ENCODE measurements at places on chromosomes 2 and 18.

GRCh38 chr2:230693411-230693810, 19.2 kb upstream of the CAB39 start:
- no peak for DNase-seq

DNA sequence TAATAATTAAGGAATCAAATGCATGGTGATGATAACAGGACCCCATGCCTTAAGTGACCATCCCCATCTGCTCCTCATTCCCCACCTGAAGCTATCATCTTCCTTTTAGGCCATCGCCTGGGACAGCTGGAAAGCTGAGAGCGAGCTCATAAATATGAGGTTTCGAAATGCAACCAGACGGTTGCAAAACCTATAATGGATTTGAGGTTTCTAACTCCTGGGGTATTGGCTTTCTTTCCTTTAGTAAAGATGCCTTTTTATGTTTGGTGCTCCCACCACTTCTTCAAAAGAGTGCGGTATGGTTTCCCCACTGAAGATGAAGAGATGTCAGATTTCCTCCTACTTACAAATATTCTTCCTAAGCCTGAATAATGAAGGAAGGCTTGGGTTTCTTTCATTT, 1589.5 kb upstream of the PIK3C3 start:
- no peak for DNase-seq

DNA sequence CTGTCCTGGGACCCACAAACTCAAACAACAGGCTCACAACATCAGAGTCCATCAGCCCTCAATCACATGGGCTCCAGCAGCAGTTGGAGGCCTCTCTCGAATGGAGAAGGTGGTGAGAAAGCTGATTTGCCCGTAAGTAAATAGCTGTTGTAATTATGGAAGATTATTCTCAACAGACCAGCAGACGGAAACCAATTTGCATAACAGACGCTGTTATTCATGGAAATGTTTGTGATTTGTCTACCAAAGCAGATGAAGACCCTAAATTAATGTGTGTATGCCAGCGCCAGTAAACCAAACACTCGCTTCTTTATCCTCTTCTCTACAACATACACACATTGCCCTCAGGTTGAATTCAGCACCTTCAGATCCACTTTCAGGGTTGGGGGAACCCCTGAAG, 23.4 kb upstream of the GALNT14 start:
- no peak for DNase-seq

- peak; percentile 97 for DNase-seq
These were observed 9.0 kb upstream of the TMBIM1 start for GRCh38 chr2:218301176-218301819.

DNA sequence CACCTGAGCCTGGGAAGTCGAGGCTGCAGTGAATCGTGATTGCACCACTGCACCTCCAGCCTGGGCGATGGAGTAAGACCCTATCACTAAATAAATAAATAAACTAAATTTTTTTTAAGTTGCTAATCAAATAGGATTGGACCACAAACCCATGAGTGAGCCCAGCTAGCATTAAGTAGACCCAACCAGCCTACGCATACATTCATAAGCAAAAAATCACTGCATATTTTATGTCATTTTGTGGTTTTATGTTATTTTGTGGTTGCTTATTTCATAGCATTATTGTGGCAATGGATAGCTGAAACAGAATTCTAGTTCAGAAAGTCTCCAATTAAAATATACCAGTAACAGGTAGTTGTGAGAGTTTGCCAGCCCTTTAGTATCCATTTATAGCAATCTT, 29.1 kb upstream of the ZC3H15 start:
- no peak for DNase-seq

DNA sequence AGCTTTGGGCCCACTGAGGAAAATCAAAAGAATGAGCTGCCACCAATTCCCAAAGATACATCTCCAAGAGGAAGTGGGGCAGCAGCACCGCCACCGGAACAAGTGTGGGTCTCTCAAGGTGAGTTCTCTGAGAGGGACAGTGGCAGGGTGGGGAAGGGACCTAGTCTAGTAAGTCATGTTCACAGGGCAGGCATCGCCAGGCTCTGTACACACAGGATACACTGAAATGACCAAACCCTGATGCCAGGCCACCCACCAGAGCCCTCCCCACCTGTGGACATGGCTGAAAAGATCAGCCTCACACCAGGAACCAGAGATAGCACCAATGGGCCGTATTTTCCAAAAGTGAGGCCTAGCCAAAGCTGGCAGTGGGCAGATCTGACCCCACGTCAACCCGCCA, 108.2 kb upstream of the SMAD2 start:
- no peak for DNase-seq

- DNase-seq: no peak
These were observed 48.9 kb upstream of the HPCAL1 start for GRCh38 chr2:10253596-10254372.

DNA sequence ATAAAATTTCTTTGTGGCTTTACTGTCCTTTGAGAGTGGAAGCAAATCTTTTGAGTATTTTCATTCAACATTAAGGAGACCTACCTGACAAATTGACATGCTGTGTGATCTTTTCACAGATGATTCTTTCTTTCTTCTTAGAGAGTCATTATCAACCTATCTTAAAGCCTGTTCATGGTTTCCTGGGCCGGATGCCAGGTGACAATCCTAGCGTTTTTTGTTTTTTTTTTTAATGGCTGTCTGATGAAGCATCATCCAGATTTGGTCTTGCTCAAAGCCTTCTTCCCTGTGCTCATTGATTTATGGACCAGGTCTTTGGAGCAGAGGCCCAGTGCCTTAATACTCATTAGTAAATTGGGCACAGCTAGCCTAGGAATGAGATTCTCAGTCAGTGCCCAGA, 9.8 kb upstream of the MGAT5 start:
- no peak for DNase-seq

- DNase-seq: peak; percentile 92
These were observed 1.1 kb downstream of the TMEM18 start for GRCh38 chr2:675982-676646.

- DNase-seq: peak; percentile 91
These were observed 203.5 kb downstream of the CYP26B1 start for GRCh38 chr2:71944183-71944550.

DNA sequence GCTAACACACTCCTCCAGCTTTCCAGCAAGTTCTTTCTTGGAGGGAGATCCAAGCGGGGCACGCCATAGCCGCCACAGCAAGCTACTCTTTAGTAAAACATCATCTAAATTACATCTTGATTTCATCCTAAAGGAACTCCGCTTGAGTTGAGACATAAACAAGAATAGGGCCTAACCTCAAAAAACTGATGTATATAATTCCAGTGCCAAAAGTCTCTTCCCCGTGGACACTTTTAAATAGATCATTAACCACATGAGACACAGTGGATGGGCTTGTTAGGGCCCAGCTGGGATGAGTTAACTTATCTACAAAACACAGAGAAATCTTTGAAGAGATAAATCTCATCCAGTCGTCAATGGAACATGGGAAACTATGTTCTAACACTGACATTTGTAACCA, 20.8 kb upstream of the MLPH start:
- DNase-seq: no peak

- no peak for DNase-seq
These were observed 34.6 kb upstream of the DNER start for GRCh38 chr2:229748950-229749349.

- DNase-seq: no peak
These were observed 353.8 kb upstream of the SALL3 start for GRCh38 chr18:78625847-78626246.

- no peak for DNase-seq
These were observed 69.8 kb downstream of the MCFD2 start for GRCh38 chr2:46845542-46846486.

- no peak for DNase-seq
These were observed 1868.8 kb upstream of the CELF4 start for GRCh38 chr18:39434223-39434920.

GRCh38 chr2:190882856-190883582, 2.4 kb downstream of the GLS start:
- DNase-seq: no peak

- DNase-seq: no peak
These were observed 806.5 kb downstream of the TDRD15 start for GRCh38 chr2:21930226-21930625.

- no peak for DNase-seq
These were observed 497 bp downstream of the CHRND start for GRCh38 chr2:232526372-232526941.

DNA sequence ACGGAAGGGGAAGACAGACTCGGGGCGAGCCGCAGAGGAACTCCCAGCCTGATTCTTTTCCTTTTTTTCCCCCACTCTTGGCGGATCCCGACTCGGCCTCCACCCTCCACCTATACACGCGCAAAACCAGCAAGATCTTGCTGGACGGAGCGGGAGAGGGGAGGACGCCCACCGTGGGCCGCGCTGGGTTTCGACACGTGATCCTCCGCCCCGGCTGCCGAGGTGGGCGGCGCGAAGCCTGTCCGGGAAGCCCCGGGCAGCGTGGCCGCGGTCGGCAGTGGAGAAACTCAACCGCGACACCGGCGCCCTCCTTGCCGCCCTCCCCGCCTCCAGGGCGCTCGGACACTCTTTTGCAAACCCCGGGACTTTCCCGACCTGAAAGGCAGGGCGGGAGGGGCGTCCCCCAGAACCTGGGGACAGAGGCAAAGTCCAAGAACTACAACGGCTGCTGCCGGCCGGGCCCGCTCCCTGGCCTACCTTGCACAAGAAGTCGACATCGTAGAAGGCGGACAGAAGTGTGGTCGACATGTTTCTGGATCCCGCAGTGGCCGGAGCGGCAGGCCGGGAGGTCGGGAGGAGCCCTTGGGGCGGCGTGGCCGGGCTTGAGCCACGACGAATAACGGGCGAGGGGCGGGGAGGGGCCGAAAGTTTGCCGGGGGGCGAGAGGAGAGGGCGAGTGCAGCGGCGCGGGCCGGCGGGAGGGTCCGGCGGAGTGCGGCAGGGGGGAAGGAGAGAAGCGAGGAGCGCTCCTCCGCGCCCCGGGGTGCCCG, 433 bp downstream of the ZFP36L2 start:
- DNase-seq: no peak

- no peak for DNase-seq
These were observed 14.0 kb upstream of the DNER start for GRCh38 chr2:229728370-229728769.

GRCh38 chr2:8257502-8257901, 424.4 kb upstream of the ID2 start:
- no peak for DNase-seq

DNA sequence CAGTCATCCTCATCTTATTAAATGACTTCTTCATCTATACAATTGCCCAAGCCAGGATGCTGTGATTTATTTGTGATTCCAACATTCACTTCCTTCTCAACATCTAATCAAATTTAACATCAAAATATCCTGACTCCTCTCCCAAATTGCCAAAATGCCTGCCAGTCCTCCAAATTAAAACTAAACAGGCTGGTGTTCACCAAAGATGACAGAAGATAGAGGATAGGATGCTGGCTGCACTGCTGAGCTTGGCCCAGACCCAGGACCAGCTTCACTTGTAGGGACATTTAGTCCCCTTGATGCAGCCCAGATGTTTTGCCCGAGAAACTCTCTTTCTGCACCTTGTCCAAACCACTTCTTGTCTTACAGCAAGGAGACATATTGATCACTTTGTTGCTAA, 540.0 kb upstream of the CNTNAP5 start:
- no peak for DNase-seq

DNA sequence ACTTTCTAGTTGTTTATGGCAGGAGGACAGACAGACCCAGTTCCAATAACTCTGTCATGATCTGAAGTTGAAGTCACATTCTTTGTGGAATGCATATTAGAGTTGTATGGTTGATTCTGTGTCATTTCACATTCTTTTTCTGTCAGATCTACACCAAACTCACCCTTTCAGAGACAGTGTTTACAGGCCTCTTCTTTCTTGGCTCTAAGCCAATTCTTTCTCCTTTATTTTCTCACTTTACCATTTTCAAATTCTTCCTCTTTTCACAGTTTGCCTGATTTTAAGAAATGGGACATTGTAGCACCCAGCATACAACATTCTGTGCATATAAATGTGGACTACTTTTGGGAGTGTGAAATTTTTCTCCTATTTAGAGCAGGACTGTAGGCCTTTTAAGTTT, 103.7 kb downstream of the CCDC85A start:
- DNase-seq: no peak

DNA sequence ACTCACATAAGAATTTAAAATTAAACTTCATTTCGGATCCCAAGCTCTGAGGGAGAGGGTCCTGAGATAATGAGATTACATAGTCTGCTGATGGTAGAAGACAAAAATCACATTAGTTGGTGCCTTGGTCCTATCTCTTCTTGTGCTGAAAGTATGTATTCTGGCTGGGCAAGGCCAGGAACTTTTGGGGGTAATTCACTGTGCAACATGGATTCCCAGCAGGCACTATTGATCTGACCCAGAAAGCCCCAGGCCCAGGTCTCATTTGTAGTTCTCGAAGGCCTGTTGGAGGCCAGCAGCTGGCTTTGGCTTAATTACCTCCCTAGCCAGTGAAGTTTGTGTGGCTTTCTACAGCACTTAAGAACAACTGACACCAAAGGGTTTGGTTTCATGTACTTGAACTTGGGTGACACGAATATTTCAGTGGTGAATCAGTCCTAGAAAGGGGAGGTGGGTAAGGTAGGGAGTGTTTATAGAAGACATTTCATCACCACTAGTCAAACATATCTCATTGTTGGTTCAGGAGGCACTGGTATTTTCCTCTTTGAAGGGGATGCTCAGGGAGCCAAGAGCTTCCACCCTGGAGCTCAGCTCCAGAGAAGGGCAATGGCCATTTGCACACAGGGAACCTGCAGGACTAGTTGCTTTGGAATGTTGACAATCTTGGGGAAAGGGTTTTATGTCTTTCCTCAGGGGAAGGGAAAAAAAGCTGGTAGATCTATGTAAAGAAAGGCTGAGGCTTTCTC, 217.8 kb downstream of the OSR1 start:
- no peak for DNase-seq

DNA sequence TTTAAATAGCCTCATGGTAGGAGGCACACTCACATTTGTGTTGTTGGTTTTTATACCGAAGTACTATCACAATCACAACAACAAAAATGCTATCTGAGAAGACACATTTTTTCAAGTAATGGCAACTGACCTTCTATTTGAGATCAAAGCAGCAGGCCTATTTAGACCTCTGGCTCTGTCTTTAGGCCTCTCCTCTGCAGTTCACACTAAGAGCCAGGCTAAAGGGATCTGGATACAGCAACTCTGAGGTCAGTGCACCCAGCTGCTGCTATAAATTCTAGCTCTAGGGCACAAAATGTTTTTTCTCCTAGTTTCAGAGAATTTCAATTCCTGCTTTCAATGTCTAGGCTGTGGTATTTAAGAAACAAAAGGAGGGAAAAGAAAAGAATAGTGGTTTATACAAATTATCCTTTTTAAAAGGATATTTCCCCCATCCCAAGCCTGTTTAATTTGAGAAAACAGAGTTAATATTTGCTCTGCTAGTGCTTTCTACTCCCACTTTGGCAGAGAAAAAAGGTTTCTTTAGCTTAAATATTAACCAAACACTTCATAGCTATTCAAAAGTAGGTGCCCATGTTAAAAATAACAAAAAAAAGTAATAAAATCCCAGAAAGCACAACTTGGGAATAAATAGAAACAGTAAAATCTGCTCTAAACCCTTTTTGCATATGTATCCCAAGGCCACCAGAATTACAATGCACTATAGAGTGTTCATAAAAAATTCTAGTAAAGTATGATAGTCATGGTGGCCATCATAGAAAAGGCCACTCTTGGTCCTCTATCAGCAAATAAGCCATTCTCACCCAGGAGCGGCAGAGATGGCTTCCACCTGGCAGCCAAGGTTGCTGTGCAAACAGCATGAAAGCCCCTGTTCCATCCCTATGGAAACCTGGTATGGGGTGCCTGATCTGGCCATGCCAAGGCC, 293.6 kb upstream of the SESTD1 start:
- no peak for DNase-seq

GRCh38 chr18:24669502-24669901, 209.1 kb downstream of the HRH4 start:
- DNase-seq: no peak

All from esophagus muscularis mucosa (tissue), 4 donors.